ENCODE measurements at places on chromosomes 6 and 20.

DNA sequence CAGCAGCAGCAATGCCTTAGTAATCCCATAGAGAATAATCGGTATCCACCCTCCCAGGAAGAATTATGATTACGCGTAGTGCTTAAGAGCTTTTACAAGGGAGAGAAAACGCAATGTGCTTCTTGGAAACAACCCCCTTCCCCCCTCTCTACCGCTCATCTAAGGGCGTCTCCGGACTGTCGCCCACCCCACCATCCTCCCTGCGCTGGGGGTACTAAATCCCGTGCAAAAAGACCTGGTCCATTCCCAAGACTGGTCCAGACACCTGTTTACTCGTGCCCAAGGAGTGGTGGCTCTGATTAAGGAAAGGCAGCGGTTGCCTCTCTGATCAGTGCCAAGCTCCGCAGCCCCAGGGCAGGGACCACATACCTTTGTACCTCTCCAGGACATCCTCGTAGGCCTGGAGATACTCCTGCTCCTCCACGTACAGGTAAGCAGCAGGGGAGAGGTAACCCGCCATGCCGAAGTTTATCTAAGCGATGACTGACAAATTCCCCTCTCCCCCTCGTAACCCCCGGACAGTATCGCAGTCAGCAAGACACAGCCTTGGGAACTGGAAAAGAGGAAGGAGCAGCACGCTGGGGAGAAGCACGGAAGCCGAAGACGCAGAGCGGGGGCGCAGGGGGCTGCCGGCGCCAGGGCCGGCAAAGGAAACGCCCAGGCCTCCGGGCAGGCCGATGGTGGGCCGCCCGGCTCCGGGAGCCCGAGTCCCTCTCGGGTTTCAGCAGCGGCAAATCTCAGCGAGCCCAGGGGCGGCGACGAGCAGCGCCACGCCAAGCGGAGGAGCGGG lies 112.0 kb upstream of the BEND6 start:
- no peak for DNase-seq

- DNase-seq: no peak
These were observed 323.9 kb downstream of the ZFAND3 start for GRCh38 chr6:38143191-38144150.

GRCh38 chr6:40460380-40460779 lies 126.8 kb downstream of the LRFN2 start:
- no peak for DNase-seq

- DNase-seq: no peak
These were observed 189.0 kb downstream of the JARID2 start for GRCh38 chr6:15434823-15435380.

- DNase-seq: no peak
These were observed 354.2 kb downstream of the GRIK2 start for GRCh38 chr6:101747716-101748115.

- no peak for DNase-seq
These were observed 57.8 kb upstream of the ZFAND3 start for GRCh38 chr6:37761554-37762271.

GRCh38 chr6:154117485-154117884 lies 78.4 kb downstream of the OPRM1 start:
- no peak for DNase-seq

GRCh38 chr20:45527294-45527693 lies 11.9 kb upstream of the SPINT3 start:
- no peak for DNase-seq

DNA sequence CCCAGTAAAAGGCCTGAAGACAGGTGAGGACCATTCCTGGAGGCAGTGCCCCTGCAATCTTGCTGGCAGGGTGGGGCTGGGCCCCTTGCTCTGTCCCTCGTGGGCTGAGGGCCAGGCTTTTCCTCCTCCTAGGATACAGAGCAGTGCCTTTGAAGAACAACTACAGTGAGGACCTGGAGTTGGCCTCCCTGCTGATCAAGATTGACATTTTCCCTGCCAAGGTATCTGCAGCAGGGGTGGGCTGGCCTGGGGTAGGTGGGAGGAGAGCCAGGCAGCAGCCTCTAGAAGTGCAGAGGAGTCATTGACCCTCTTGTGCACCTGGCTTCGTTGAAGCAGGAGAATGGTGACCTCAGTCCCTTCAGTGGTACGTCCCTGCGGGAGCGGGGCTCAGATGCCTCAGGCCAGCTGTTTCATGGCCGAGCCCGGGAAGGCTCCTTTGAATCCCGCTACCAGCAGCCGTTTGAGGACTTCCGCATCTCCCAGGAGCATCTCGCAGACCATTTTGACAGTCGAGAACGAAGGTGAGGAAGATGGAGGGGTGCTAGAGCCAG lies 36.5 kb downstream of the PLCG1 start:
- DNase-seq: no peak

DNA sequence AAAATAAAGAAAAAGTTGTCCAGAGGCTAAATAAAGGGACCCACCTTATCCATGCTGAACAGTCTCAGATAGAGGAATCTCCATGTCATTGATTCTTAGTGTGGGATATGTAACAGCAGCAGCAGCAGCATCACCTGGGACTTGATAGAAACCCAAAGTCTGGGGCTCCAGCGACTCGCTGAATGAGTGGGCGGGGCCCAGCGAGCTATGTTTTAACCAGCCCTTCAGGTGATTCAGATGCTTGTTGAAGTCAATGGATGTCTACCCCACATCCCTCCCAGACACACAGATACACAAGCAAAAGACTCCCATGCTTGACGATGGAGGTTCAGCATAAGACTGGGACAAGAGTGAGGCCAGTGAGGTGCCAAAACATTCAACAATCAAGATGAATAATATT lies 298.6 kb downstream of the UBE3D start:
- DNase-seq: no peak

GRCh38 chr6:169970306-169970988 lies 219.0 kb downstream of the ERMARD start:
- no peak for DNase-seq

DNA sequence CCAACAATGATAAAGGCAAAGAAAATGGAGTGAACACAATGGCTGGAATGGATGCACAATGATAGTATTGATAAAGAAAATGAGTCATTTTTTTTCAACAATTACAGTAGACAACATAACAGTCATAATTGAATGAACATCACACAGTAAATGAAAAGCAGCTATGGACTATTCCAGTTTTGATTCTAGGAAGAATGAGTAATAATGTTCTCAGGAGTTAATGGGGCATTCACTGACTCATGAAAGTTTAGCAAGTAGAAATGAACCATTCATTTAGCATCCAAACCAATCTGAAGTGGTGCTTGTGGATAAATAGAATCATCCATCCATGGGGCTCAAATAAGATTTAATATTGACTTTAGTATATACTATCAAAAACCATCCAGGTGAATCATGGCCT lies 1029.5 kb upstream of the GJE1 start:
- no peak for DNase-seq

DNA sequence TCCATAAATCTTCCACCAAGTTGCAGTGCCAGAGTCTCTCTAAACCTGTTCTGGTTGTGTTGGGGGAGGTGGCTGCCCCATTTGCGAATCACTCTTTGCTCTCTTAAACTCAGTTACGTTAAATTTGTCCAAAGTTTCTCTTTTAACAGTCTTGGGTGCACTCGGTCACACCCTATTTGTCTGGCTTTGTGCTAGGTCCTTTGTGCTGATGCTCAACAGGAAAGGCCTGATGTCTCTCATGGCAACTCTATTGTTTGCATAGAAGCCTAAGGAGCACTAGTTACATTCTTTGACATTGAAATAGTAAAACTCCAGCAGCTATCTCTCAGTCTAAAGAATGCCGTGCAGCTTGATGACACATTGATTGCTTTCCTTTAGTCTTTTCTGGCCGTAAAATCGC lies 105.1 kb downstream of the TRMT11 start:
- DNase-seq: no peak

- no peak for DNase-seq
These were observed 183.5 kb downstream of the CDKAL1 start for GRCh38 chr6:20717743-20718142.

DNA sequence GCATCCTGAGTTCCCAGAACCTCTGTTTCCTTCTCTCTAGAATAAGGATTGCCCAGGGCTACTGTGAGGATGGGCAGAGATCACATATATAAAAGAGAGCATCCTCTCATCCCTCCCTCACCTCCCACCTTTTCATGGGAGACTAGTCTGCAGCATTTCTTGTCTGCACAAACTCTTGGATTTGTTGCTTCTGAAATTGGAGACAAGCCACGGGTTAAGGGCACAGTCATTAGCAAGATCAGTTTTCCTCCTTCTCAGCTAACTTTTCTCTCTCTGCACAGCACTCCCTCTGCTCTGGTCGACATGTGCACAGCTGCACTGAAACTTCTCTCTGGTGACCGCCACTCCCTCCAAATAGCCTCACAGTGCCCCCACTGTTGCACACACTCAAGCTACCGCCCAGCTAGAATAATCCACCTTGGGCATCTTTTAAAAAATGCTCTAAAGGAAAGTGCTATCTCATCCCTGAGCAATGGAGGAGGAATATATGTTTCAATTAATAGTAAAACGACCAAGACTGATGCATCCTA lies 50.9 kb upstream of the DUSP22 start:
- DNase-seq: no peak

- DNase-seq: no peak
These were observed 29.1 kb downstream of the TXLNB start for GRCh38 chr6:139262519-139263300.

DNA sequence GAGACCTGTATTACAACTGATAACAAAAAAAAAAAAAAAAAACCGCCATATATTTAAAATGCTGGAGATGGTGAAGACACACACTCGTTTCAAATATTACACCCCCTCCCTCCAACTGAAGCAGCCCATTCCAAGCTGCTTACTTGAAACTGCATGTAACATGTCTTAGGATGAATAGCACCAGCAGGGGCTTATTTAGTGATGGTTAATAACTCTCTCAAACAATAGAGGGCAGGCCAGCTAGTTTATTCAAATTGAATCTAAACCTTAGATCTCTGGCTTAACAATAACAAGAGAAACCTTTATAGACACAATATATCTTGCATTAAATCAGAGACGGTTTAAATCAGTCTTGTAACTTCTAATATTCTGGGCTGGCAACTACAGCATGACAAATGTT lies 9.3 kb upstream of the JPH2 start:
- no peak for DNase-seq

- no peak for DNase-seq
These were observed 1343.4 kb downstream of the GRIK2 start for GRCh38 chr6:102736941-102737368.

DNA sequence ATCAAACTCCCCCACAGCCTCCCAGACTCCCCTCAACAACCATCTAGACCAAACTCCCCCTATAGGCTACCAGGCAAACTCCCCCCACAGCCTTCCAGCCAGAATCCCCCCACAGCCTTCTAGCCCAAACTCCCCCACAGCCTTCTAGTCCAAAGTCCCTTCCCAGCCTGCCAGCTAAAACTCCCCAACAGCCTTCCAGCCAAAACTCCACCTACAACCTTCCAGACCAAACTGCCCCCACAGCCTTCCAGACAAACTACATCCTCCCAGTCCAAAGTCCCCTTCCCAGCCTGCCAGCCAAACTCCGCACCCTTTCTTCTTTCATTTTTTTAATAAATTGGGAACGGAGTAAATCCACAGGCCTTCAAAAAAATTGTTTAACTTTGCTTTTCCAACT lies 37.4 kb upstream of the SYNDIG1 start:
- no peak for DNase-seq

DNA sequence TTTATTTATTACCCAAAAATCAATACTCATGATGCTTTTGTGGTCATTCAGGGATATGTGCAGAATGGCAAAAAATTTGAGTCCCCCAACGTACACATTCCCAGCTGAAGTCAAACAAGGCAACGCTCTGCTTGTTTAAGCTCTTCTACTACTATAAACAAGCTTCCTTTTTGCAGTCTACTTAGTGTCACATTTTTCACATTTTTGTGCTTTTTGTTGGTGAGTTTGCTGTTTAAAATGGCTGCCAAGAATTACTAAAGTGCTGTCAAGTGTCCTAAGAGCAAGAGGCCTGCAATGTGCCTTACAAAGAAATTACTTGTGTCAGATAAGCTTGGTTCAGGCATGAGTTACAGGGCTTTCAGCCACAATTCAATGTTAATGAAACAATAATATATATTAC lies 2.1 kb downstream of the WFDC8 start:
- DNase-seq: no peak

DNA sequence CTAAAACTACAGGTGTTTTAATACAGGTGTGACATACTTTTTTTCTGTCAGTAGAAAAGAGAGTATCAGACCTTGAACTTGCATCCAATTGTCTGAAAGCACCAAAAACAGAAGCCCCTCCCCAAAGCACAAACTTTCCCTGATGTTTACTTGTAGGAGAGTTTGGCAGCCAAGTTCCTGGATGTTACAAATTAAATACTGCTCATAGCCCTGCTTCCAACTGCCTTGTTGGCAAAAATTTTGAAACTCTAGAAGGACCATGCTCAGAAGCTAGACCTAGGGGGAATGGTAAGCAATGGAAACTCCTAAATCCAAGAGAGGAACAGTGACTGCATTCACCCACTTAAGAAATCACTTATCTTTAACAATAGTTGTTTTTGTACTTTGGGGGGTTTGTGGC lies 17.0 kb upstream of the ARG1 start:
- no peak for DNase-seq

DNA sequence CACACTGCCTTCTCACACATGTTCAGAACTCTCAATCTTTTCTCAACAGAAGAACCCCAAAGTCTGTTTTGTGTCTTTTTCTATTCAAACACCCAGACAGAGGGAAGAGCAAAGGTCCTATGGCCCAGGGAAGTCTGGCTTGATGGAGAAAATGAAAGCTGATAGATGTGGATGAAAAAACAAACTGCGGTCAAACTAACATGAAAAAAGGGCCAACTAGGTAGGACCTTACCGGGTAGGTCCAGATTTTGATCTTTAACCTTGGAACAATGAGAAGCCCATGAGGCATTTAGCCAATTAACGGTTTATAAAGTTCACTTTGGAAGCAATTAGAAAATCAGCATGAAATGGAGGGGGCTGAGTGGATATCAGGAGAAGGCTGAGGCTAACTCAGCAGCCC lies 507.7 kb upstream of the SLC35B3 start:
- no peak for DNase-seq

DNA sequence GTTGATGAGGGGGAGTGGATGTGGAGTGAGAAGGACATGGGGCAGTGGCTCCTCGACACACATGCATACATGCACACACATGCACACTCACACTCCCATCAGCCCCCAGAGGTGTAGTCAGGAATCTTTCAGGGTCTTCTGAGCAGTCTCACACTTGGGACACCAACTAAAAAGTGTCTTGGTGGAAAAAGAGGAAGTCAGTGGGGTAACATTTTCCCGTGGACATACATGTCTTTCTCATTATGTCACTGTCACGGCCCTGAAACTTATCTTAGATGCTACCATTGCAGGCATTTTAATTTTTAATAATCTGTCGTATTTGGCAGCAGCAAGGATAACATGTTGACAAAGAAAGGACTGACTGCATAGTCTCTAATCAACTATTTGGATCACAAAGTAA lies 261.1 kb downstream of the ADGRG6 start:
- no peak for DNase-seq

DNA sequence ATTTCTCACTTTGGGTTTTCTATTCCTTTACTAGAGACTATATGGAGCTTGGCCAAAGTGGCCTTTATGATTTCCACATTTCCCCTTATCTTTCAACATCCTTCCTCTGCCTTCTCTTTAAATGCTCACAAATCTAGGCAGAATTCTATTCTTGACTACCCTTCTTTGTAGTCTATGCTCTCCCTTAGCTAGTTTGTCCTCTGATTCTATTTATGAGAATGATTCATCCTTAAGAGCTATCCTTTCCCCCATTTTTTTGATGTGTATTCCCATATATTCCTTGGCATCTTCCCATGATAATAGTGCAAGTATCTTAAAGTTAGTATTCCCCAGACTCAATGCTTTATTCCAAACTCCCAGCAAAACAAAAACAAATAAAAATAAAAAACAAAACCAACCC lies 53.1 kb downstream of the IL20RA start:
- DNase-seq: no peak

All from omental fat pad (tissue), 4 donors.